ENCODE measurements at places on chromosomes 7 and 10.

GRCh38 chr7:30986738-30987137 lies 23.0 kb downstream of the GHRHR start:
- no peaks in the 10 kb centered on the region for H3K36me3 ChIP-seq
- peaks cover 26% of the 10 kb centered on the region for H3K4me1 ChIP-seq
- H3K27ac ChIP-seq, result no peak overlapping the region
- no peak for DNase-seq

DNA sequence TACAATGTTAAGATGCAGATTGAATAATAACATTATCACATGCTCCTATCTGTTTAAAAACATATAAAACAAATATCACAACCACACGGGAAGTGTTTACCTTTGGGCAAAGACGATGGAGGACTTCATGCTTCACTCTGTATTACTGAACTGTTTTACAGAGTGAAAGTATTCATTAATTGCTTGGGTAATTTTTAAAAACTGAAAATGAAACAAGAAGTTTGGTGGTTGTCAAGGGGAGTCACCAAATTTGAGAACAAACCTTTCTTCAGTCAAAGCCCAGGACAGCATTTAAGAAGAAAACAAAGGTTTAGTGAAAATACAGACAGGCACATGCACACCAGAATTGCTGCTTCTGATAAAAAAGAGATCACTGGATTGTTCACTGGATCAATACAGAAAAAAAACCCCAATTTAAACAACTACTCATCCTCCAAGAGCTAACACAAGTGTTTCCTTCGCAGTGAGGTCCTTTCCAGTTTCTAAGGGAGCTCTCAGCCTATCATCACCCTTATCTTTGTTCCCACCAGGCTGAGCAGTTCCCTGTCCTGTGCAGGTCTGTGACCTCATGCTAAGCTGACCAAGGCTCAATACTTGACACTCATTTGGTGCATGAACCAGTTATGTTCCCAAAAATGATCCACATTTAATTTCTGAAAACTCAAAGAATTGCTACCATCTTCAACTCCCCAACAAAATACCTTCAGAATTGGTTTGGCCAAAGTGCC lies 8.8 kb downstream of the PARP12 start:
- no peaks in the 10 kb centered on the region for H3K4me1 ChIP-seq
- H3K36me3 ChIP-seq, result no peaks in the 10 kb centered on the region
- H3K4me3 ChIP-seq, result no peak overlapping the region

DNA sequence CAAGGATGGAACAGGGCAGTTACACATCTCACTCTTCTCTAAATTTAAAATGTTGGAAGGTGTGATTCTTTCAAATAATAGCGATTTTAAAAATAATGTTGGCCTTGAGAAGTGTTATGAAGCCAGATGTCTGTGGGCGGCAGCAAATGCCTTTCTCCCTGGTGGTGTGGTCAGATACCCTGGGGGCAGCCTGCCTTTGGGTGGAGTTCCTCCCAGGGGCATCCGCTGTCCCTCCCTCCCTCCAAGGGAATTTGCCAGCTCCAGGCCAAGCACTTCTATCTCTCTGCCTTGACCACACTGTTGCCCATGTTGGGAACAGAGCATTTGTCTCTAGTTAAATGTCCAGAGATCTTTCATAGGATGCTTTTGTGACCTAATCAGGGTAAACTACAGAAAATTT lies 121.4 kb downstream of the POU6F2 start:
- no peak overlapping the region for H3K27ac ChIP-seq
- H3K36me3 ChIP-seq, result no peaks in the 10 kb centered on the region
- H3K27me3 ChIP-seq, result no peaks in the 10 kb centered on the region

GRCh38 chr10:14556285-14556956 lies 218.3 kb downstream of the FAM107B start:
- no peak overlapping the region for H3K4me3 ChIP-seq
- DNase-seq, result no peak
- no peaks in the 10 kb centered on the region for H3K36me3 ChIP-seq

DNA sequence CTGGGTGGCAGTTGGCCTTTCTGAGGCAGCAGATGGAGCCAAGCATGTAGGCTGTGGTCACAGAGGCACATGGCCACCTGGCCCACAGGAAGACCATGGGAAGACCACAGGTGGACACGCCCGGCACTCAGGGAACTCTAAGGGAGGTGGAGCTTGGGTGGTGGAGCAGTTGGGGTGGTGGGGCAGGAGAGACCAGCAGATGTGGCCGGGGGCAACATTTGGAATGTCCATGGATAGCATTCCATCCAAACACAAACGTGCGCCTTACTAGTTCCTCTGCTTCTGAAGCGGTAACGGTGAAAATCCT lies 290.9 kb downstream of the PTPRN2 start:
- no peak overlapping the region for H3K4me3 ChIP-seq
- DNase-seq, result no peak
- peaks cover 3% of the 10 kb centered on the region for H3K4me1 ChIP-seq
- no peaks in the 10 kb centered on the region for H3K36me3 ChIP-seq
- H3K27ac ChIP-seq, result no peak overlapping the region

DNA sequence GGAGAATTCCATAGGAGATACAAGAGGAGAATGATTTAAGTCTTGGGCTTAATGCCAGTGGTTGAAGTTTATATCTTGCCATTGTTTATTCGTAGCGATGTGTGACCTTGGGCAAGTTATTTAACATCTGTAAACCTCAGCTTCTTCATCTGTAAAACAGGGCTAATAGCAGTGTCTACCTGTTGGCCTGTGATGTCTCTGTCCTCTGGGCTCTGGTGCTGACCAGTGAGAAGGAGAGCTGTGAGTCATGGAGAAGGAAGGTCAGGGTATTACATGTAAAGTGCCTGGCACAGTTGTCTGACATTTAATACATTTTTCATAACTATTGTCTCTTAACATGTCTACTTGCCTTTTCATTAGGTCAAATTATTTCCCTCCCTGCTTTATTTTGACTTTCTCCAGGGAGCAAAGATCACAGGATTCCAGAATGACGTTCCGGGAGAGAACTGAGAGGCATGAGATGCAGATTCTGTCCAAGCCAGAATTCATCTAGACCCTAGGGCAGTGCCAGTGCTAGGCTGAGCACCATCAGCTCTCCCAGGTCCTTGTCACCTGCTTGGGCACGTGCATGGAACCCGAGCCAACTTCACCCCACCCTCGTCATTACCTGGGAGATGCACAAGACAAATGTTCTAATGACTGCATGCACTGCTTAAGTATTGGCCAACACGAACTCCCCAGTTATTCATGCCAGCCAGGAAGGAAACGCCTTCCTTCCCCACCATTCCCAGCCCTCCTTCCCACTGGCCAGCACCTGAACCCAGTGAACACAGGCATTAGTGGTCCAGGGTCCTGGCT lies 187.9 kb downstream of the DPY19L1 start:
- no peaks in the 10 kb centered on the region for H3K36me3 ChIP-seq
- H3K4me3 ChIP-seq, result no peak overlapping the region
- no peaks in the 10 kb centered on the region for H3K27me3 ChIP-seq
- no peaks in the 10 kb centered on the region for H3K4me1 ChIP-seq

DNA sequence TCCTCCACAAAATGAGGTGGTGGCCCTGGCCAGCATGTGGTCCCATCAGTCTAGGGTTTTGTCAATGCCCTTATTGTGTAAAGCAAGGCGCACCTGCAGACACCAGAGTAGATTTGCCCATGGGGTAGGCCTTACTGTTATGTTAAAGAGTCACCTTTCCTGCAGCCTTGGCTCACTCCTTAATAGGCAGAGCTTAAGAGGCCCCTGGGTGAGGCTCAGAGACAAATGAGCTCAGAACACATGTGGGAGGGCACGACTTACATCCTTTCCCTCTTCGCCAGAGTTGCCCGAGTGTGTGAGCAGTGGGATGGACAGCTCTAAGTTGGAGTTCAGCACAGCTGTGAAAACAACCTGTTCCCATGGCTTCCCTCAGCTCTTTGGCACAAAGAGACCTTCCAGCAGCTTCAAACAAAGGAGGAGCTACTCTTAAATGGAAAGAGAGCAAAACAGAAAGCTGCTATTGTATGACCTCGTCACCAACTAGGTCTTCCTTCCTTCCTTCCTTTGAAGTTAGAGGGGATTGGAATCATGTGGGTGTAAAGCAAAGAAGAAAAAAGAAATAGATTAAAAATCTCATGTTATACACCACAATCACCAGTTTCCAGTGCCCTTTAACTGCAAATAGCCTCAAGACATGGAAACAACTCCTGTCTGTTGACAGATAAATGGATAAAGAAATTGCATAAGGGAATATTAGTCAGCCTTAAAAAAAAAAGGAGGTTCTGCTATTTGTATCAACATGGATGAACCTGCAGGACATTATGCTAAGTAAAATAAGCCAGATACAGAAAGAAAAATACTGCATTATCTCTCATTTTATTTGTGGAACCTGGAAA lies 11.9 kb upstream of the XPNPEP1 start:
- H3K36me3 ChIP-seq, result no peaks in the 10 kb centered on the region
- H3K27me3 ChIP-seq, result no peaks in the 10 kb centered on the region
- peak; percentile 61 for DNase-seq
- peak overlapping the region; percentile 81 for H3K27ac ChIP-seq
- H3K4me3 ChIP-seq, result no peak overlapping the region
- H3K4me1 ChIP-seq, result peaks cover 20% of the 10 kb centered on the region

DNA sequence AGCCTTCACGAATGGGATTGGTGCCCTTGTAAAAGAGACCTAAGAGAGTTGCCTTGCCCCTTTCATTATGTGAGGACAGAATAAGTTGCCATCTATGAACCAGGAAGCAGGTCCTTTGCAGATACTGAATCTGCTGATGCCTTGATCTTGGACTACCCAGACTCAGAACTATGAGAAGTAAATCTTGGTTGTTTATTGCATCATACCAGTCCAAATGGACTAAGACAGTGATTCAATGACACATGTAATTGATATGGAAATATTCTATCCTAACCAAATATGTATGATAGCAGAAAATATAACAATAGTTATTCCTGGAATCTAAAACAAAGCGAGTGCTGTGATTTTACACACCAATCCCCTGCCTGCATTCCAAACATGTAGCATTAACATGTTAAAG lies 17.0 kb upstream of the LYZL1 start:
- H3K4me3 ChIP-seq, result no peak overlapping the region
- H3K27ac ChIP-seq, result no peak overlapping the region

- no peak for DNase-seq
- no peak overlapping the region for H3K4me3 ChIP-seq
- no peaks in the 10 kb centered on the region for H3K27me3 ChIP-seq
- H3K36me3 ChIP-seq, result no peaks in the 10 kb centered on the region
- H3K27ac ChIP-seq, result no peak overlapping the region
- H3K4me1 ChIP-seq, result peaks cover 6% of the 10 kb centered on the region
These were observed 55.5 kb upstream of the OPALIN start for GRCh38 chr10:96414303-96414702.

- no peak overlapping the region for H3K4me3 ChIP-seq
- no peaks in the 10 kb centered on the region for H3K36me3 ChIP-seq
- no peaks in the 10 kb centered on the region for H3K4me1 ChIP-seq
- no peaks in the 10 kb centered on the region for H3K27me3 ChIP-seq
- DNase-seq, result no peak
- no peak overlapping the region for H3K27ac ChIP-seq
These were observed 102.7 kb upstream of the PRSS1 start for GRCh38 chr7:142646386-142647140.

DNA sequence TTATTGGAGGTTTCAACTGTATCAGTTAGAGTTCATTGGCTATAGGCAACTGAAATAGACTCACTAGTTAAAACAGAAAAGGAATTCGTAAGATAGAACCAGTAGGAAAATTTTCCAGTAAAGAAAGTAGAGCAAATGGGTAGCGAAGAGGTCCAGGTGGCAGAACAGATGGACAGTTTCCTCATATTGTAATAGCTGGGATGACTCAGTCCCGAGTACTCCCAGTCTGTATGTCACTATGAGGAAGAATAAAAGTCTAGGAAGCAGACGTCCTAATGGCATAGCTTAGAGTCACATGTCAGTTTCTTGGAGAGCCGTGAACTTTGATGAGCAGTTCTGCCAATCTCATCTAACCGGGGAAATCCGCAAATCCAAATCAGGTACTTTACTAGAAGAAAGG lies 95.3 kb downstream of the RNF32 start:
- no peak overlapping the region for H3K27ac ChIP-seq
- no peak overlapping the region for H3K4me3 ChIP-seq
- H3K4me1 ChIP-seq, result no peaks in the 10 kb centered on the region
- no peaks in the 10 kb centered on the region for H3K27me3 ChIP-seq

DNA sequence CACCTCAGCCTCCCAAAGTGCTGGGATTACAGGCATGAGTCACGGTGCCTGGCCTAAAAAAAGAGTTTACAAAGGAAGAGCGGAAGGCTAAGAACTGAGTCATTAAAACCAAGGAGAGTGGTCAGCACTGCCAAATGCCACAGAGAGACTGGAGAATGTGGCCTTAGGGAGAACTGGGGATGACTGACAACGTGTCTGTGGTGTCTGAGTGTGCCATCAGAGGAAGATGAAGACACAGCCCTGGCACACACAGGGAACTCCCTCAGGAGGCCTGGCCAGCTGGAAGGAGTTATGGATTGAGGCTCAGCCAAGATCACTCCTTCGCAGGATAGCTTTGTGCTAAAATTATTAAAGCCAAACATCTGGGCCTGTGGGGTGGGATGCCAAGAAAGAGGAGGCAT lies 3.9 kb upstream of the INA start:
- peaks cover 5% of the 10 kb centered on the region for H3K4me1 ChIP-seq
- H3K4me3 ChIP-seq, result no peak overlapping the region
- no peak for DNase-seq
- H3K27ac ChIP-seq, result no peak overlapping the region
- no peaks in the 10 kb centered on the region for H3K36me3 ChIP-seq

GRCh38 chr10:44395396-44395795 lies 10.5 kb upstream of the CXCL12 start:
- no peaks in the 10 kb centered on the region for H3K4me1 ChIP-seq
- no peak for DNase-seq
- no peak overlapping the region for H3K27ac ChIP-seq
- no peaks in the 10 kb centered on the region for H3K36me3 ChIP-seq

DNA sequence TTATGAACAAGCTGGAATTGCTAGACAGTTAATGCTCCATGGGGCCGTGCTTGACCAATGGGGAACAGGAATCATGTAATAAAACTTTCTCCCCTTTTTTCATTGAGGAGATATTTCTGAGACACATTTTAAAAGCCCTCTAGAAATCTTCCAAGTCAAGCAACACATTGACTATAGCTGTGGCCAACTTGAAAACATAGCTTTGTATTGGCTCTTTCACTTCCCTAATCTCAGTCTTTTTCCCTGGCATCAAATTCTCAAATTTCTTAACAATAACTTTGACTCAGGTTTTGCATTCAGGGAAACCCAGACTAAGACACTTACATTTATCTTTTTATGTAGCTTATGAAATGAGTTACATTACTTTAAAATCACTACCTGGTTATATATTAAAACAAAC lies 947.1 kb upstream of the MBL2 start:
- no peak overlapping the region for H3K27ac ChIP-seq
- no peaks in the 10 kb centered on the region for H3K4me1 ChIP-seq
- no peak overlapping the region for H3K4me3 ChIP-seq
- H3K36me3 ChIP-seq, result no peaks in the 10 kb centered on the region
- DNase-seq, result no peak

Measured in neuronal stem cell (in vitro differentiated cells).